CD4-positive, alpha-beta T cell treated with Interleukin-15 for 4 hours (primary cell): ENCODE measurements at places on chromosomes 2 and 18.

DNA sequence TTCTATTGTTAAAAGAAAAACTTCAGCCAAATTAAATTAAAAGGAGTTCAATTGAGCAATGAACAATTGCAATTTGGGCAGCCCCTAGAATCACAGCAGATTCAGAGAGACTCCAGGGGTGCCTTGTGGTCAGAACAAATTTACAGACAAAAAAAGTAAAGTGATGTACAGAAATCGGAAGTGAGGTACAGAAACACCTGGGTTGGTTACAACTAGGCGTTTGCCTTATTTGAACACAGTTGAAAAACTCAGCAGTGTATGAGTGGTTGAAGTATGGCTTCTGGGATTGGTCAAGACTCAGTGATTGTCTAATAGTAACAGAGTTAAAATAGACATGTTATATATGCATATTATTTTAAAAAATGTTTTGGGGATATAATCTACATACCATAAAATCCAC lies 98.5 kb upstream of the ZSWIM2 start:
- no peak for DNase-seq

DNA sequence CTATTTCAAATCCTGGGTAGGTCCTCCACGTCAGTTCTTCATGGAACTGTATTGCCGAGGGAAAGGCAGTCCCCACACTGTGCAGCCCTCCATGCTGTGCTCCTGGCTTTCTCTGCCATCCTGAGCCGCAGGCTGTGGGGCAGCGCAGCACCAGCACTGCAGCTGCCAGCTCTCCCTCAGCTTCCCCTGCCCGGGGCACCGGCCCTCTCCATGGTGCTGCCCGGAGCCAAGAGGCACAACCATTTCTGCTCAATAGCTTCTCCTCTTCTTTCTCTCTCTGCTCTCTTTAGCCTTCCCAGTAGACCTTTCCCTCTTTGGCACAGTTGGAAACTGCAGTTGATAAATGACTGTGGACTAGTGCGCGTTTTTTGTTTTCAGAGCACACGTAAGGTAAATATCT lies 12.1 kb downstream of the ANKRD23 start:
- no peak for DNase-seq

GRCh38 chr2:199302851-199303250 lies 154.9 kb downstream of the SATB2 start:
- no peak for DNase-seq

DNA sequence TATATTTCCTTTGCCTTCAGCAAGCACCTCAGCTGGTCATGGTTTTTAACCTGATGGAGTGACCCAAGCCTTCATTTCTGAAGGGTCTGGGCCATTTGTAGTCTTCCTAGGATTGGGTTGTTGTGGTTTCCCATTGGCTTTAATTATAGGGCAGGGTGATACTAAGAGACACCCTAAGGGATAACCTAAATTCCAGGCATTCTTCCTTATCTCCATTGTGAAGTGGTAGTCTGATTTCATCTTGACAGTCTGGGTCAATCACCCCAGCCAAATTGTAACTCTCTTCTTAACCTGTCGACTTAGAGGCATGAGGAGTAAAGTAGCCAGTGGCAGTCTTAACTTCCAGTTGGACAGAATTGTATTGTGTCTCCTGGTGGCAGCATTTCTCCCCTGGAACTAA lies 30.2 kb upstream of the MEX3C start:
- DNase-seq = no peak

- no peak for DNase-seq
These were observed 31.3 kb upstream of the EVA1A start for GRCh38 chr2:75592030-75592429.
